ENCODE measurements at places on chromosomes 5 and 9.

DNA sequence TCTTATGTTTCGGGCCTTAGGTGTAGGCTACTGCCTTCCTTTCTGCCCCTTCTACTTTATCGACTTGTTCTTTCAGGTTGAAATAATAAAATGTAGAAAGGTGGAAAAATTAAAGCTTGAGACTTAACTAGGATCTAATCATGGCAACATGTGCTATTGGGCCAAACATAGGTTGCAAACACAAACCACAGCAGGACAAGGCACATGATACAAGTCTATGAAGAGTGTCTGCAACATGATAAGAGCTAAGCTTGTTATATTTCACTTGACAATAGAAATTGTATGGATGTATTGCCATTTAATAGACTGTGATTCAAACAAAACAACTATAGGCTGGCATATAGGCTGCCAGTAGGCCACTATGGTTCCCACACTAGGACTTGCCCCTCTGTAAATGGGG lies 1.7 kb upstream of the ERAP2 start:
- DNase-seq, result no peak

GRCh38 chr5:163434401-163434866 lies 3.0 kb upstream of the CCNG1 start:
- no peak for DNase-seq

- DNase-seq, result no peak
Observed at GRCh38 chr5:58459146-58460001, 512 bp downstream of the PLK2 start.

DNA sequence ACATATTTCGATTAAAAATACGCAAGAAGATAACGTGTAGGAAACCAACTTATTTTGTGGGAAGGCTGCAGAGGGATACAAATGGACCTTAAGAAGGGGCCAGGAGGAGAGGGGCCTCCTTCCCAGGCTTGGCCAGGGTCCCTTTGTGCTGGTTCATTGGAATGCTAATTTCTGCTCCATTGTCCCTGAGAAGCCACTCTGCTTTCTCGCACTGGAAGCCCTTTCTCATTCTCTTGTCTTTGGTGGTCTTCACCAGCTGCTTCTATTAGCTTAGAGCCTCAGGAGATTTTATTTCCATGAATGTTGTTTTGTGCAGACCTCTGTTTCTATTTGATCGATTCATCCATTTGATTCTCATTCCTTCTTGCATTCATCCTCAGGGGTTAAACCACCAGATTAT lies 325.4 kb downstream of the TMEM38B start:
- no peak for DNase-seq

- DNase-seq, result no peak
Observed at GRCh38 chr5:38448568-38449350, 107.7 kb downstream of the LIFR start.

DNA sequence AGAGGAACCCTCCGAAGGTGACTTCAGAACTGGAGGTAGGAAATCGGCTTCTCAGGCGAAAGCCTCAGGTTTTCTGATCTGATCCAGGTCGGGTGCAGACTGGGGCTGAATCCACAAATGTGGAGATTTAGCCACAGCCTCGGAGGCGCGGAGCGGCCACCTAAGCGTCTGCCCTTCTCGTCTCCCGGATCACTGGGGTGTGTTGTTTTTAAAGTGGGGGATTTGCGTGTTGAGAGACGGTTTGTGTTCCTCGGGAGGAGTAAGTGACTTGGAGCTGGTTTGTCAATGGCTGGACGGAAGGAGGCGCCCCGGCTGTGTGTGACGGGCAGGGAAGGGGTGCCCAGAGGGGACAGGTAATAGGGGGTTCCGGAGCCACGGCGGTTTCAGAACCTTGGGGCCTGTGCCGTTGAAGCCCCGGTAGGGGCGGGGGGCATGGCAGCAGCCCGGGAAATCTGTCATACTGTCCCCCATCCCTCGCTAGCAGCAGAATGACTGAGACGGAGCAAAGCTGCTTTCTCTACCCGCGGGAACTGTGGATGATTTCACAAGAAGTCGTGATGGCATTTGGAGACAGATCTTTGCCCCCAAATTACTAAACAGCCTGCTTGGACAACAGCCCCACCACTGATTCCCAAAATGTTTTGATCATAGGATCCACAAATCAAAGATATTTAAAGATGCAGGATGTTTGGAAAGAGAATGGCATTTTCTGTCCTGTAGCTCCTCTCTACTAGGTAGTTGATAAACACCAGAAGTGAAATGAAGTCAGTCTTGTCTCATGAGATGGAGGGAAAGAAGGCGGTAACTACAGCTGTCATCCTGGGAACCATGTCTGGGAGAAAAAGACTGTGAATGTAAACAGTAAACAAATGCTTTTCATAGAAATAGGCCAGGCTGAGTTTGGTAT lies 216.5 kb downstream of the PDZD2 start:
- DNase-seq, result no peak

- DNase-seq, result no peak
Observed at GRCh38 chr5:8520917-8521316, 652.0 kb downstream of the MTRR start.

GRCh38 chr9:88421348-88421747 lies 33.1 kb downstream of the SPIN1 start:
- DNase-seq, result no peak

DNA sequence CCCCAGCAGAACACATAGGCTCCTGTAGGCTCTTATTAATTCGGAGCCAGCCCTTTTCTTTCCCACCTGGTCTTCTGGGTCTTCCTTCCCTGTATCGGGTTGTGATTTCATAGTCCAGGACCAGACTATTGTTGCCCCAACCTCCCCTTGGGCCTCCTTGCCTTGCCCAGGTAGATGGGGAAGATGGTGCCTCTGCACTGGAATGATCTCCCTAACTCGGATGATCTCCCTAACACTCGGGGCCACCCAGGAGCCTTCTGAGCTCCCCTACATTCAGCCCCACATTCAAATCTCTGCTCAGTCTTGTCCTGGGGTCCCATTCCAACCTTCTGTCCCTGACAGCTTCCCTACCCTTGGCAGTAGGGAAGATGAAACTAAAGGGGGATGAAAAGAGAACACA lies 2.7 kb upstream of the IRF1 start:
- DNase-seq, result no peak

GRCh38 chr5:40678026-40678425 lies 1.7 kb upstream of the PTGER4 start:
- DNase-seq, result no peak

- DNase-seq, result peak; percentile 88
Observed at GRCh38 chr5:98248949-98249348, 524.5 kb upstream of the RGMB start.

GRCh38 chr5:26024774-26025173 lies 1013.6 kb downstream of the CDH9 start:
- DNase-seq, result no peak

GRCh38 chr9:33914887-33915628 lies 98.1 kb downstream of the UBE2R2 start:
- DNase-seq, result no peak

DNA sequence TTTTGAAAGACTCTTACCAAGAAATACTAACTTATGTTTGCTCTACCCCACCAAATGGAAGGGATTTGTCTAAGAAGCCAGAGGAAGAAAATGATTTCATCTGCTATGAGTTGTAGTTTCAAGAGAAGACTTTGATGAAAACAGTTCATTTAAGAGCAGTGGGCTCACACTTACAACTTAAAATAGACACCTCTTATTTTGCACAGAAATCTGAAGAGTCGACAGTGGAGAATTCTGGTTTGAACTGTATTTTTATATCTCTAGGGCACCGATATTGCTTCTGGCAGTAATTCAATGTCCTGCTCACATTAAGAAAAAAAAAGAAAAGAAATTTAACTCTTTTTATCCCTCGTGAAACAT lies 1.9 kb upstream of the DAB2 start:
- DNase-seq, result no peak

- DNase-seq, result no peak
Observed at GRCh38 chr5:6311568-6312501, 66.5 kb downstream of the MED10 start.

DNA sequence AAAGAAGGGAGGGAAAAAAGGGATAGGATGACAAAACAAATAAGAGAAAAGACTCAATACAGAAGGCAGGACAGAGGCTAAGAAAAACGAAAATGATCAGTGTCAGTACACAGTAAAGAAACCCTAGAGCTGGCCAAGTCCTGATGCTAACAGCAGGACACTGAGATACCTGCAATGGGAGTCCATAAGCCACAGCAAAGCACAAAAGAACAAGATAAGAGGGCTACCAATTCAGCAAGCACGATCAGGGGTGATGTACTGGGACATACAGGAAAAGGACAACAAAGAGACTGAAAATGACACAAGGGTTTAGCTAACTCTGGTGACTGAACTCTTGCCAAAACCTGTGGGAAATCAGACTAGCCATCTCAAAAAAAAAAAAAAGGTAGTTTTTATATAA lies 1072.6 kb upstream of the COX7C start:
- DNase-seq, result no peak

DNA sequence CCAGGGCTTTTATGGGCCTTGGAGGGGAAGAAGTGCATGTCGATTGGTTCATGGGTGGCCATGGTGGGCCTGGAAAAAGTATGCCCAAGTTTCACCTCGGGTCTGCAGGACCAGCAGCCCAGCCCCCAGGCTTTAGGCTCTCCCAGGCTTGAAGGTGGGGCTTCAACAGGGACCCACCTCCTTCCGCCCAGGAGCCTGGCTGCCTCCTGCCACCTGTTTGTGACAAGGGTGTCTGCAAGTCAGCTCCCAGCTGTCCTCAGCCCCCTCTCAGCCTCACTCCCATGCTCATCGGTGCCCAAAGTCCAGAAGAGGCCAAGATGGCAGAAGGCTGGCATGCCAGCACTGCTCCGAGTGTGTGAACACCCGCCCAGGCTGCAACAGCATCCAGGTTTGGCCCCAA lies 1063.2 kb upstream of the ACO1 start:
- DNase-seq, result no peak

- DNase-seq, result no peak
Observed at GRCh38 chr9:132506977-132507669, 75.3 kb upstream of the BARHL1 start.

- no peak for DNase-seq
Observed at GRCh38 chr5:134255418-134256150, 29.7 kb upstream of the PPP2CA start.

- no peak for DNase-seq
Observed at GRCh38 chr9:137084526-137084925, 2.3 kb upstream of the MAN1B1 start.

- no peak for DNase-seq
Observed at GRCh38 chr9:1962588-1963106, 52.5 kb upstream of the SMARCA2 start.

DNA sequence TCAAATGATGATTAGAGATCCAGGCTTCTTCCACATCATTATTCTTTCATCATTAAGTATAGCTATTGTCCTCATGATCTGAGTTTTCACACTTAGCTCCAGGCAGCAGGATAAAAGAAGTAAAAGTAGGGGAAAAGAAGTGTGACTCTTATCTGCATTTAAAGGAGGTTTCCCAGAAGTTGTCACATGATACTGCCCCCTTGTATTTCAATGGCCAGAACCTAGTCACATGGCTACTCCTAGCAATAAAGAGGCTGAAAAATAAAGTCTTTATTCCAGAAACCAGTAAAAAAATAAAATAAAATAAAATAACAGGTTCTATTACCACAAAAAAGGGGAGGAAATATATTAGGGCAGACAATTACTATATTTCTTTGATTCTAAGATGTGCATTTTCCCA lies 5.3 kb upstream of the NDUFS4 start:
- no peak for DNase-seq

DNA sequence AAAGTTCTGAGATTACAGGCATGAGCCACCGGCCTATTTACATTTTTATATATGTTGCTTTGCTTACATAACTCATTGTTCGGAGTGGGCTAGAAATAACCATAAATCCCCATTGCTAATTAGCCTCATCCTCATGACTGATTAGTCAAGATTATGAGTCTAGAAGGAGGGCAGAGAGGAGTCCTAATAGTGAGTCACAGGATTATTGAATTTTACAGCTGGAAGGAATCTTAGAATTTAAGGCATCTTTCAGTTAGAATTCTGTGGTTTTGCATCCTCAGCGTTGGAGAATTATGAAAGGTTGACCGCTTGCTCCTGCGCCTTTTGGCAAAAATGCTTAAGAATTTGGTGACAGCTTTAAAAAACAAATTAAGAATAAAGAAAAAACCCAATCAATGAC lies 2.6 kb upstream of the PBX3 start:
- peak; percentile 72 for DNase-seq

All from fibroblast of skin of left biceps (primary cell).